Peyer's patch (tissue), 4 donors: ENCODE measurements at places on chromosomes 3 and 15. TPM values are rescaled to one million over a fixed set of nuclear protein-coding genes. Genes with fewer than 3 reads are reported as not detected.

Gene SLMAP
- 87.7 TPM for total RNA-seq

Gene GOLGA6L4
- total RNA-seq = 2.3 TPM

Gene SLC28A1
- total RNA-seq = 111 TPM

Gene AMIGO3
- total RNA-seq = 3.3 TPM

Gene CCR2
- not detected for total RNA-seq

Gene AGTR1
- total RNA-seq = 1.2 TPM

Gene TMEM207
- total RNA-seq = not detected

Gene NOX5
- total RNA-seq = 0.13 TPM

Gene SHF
- total RNA-seq = 13.8 TPM

Gene SPATA12
- not detected for total RNA-seq

Gene SKOR1
- 1.2 TPM for total RNA-seq

Gene ATG7
- total RNA-seq = 126 TPM

Gene SCAANT1
- total RNA-seq = not detected

Gene ABHD2
- 125 TPM for total RNA-seq

Gene NR1I2
- total RNA-seq = 356 TPM

Gene DNAJB11
- 16.5 TPM for total RNA-seq

Gene CASR
- 0.28 TPM for total RNA-seq

Gene GABRR3
- total RNA-seq = not detected

Gene RBP2
- 315 TPM for total RNA-seq

Gene MNS1
- total RNA-seq = 1.7 TPM

Gene FAH
- total RNA-seq = 14.3 TPM

Gene GRM2
- 0.54 TPM for total RNA-seq

Gene DENND4A
- total RNA-seq = 22.5 TPM

Gene GOLGA6A
- not detected for total RNA-seq

Gene KCNH8
- 4.1 TPM for total RNA-seq
